Left lung (tissue), 14 donors: ENCODE measurements at places on chromosomes 3 and 15.

DNA sequence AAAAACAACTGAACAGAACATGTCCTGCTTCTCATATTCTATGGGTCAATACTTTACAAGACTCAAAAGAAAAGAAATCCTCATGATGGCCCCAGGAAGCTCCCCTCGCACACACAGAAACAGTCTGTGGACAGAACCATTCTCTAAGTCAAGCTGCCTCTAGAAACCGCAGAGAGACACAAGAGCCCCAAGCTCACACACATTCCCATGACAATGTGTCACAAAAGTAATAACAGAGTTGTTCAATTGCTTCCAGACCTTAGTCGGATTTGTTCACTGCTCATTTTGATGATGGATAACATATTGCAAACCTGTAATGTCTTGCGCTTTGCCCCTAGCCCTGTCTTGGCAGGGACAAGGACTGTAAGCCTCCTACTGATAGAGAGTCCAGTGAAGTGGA, 60.9 kb downstream of the UMPS start:
- H3K4me1 ChIP-seq = peaks cover 18% of the 10 kb centered on the region
- no peak overlapping the region for H3K27ac ChIP-seq
- no peaks in the 10 kb centered on the region for H3K27me3 ChIP-seq
- no peak overlapping the region for H3K4me3 ChIP-seq
- no peak for DNase-seq

DNA sequence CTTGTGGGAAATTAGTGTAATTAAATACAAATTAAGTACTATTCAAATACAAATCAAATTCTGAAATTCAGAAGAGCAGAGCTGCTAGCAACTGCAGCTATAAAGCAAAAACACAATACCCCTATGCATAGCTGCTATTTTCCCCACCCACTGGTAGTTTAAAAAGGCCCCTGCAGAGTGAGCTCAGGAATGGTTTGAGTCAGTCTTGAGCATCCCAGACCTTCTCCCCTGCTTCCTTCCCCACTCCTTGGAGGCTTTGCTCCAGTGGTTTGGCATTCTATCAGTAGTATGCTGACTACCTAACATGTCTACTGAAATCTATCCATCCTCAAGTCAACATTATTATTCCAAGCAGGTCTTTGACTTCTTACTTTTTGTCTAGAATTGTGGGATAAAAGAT, 53.0 kb downstream of the EFHB start:
- no peaks in the 10 kb centered on the region for H3K36me3 ChIP-seq
- DNase-seq = no peak
- no peak overlapping the region for H3K27ac ChIP-seq
- H3K27me3 ChIP-seq = no peaks in the 10 kb centered on the region
- no peak overlapping the region for H3K4me3 ChIP-seq
- peaks cover 10% of the 10 kb centered on the region for H3K4me1 ChIP-seq

- no peaks in the 10 kb centered on the region for H3K36me3 ChIP-seq
- no peaks in the 10 kb centered on the region for H3K27me3 ChIP-seq
- no peaks in the 10 kb centered on the region for H3K4me1 ChIP-seq
- no peak for DNase-seq
- H3K27ac ChIP-seq = no peak overlapping the region
These were observed 353.3 kb upstream of the ARHGEF26 start for GRCh38 chr3:153767601-153768560.

GRCh38 chr15:93801206-93801605, 430.2 kb upstream of the MCTP2 start:
- no peak for DNase-seq
- H3K27ac ChIP-seq = no peak overlapping the region
- H3K27me3 ChIP-seq = no peaks in the 10 kb centered on the region
- H3K36me3 ChIP-seq = no peaks in the 10 kb centered on the region

DNA sequence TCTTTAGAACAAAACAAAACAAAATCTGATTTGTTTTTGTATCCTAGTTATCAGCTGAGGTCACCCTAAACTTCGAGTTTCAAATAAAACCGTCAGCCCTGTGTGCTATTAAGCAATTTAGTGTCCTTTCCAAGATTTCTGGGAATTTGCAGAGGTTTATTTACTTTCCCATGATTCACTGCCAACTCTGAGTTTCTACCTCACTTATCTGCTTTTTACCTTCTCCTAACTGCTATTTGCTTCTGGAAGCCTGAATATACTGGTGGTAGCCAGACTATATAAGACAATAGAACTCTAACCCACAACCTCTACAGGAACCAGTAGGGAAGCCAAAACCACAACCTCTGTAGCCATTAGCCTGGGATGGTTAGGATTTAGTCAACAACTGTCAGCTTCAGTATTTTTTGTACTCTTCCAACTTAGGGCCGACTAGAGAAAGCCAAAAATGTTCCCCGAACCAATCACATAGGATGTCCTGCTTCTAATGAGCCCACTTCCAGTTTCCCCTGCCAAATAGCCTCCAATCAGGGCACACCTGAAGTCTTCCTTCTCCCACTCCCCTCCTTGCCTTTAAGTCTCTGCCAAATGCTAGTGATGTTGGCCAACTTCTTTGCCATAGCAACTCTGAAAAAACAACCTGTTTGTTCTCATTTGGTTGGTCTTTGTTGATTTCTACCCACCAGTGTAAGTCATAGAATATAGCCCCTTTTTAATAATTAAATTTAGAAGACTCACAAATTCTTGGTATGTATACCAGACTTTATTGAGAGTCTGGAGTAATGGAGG, 273.1 kb downstream of the ULK4 start:
- no peak overlapping the region for H3K4me3 ChIP-seq
- H3K27me3 ChIP-seq = no peaks in the 10 kb centered on the region
- peak overlapping the region; percentile 46 for H3K27ac ChIP-seq
- H3K4me1 ChIP-seq = no peaks in the 10 kb centered on the region

GRCh38 chr3:65483480-65483879, 555.2 kb downstream of the MAGI1 start:
- H3K36me3 ChIP-seq = no peaks in the 10 kb centered on the region
- H3K4me3 ChIP-seq = no peak overlapping the region
- no peaks in the 10 kb centered on the region for H3K27me3 ChIP-seq
- H3K4me1 ChIP-seq = peaks cover 18% of the 10 kb centered on the region
- H3K27ac ChIP-seq = no peak overlapping the region

DNA sequence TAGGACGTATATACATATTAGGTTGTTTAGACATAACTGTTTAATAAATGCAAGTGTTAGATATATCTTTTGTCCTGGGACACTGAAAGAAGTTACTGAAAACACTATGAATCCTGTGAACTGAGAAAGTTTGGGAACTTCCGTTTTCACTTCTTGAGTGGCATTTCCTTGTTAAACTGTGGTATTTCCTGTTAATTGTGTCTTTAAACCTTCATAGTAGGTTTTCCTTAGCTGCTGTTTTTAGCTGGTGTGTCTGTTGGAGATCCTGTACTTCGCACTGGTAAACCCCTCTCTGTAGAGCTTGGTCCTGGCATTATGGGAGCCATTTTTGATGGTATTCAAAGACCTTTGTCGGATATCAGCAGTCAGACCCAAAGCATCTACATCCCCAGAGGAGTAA, 37.1 kb downstream of the ATP6V1A start:
- no peak overlapping the region for H3K4me3 ChIP-seq
- H3K36me3 ChIP-seq = no peaks in the 10 kb centered on the region
- no peaks in the 10 kb centered on the region for H3K4me1 ChIP-seq
- no peak for DNase-seq
- peak overlapping the region; percentile 49 for H3K27ac ChIP-seq
- H3K27me3 ChIP-seq = no peaks in the 10 kb centered on the region

- H3K4me1 ChIP-seq = no peaks in the 10 kb centered on the region
- H3K27me3 ChIP-seq = no peaks in the 10 kb centered on the region
- H3K4me3 ChIP-seq = no peak overlapping the region
- peak overlapping the region; percentile 79 for H3K27ac ChIP-seq
These were observed 23.5 kb upstream of the TNFSF10 start for GRCh38 chr3:172546628-172547214.

GRCh38 chr3:4531478-4532025, 38.4 kb downstream of the ITPR1 start:
- no peaks in the 10 kb centered on the region for H3K36me3 ChIP-seq
- no peak overlapping the region for H3K4me3 ChIP-seq
- H3K27me3 ChIP-seq = no peaks in the 10 kb centered on the region
- H3K4me1 ChIP-seq = peaks cover 64% of the 10 kb centered on the region
- no peak overlapping the region for H3K27ac ChIP-seq

DNA sequence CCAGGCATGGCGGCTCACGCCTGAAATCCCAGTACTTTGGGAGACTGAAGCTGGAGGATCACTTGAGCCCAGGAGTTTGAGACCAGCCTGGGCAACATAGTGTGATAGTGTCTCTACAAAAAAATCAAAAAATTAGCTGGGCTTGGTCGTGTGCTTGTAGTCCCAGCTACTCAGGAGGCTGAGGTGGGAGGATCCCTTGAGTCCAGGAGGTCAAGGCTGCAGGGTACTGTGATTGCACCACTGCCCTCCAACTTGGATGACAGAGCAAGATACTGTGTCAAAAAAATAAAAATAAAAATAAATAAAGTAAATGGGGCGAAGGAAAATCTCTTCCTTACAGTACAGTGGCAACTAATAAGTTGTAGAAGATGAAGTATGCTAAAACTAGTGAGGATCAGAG, 29.6 kb downstream of the LSM3 start:
- H3K4me3 ChIP-seq = no peak overlapping the region
- no peak for DNase-seq
- no peak overlapping the region for H3K27ac ChIP-seq
- no peaks in the 10 kb centered on the region for H3K36me3 ChIP-seq

DNA sequence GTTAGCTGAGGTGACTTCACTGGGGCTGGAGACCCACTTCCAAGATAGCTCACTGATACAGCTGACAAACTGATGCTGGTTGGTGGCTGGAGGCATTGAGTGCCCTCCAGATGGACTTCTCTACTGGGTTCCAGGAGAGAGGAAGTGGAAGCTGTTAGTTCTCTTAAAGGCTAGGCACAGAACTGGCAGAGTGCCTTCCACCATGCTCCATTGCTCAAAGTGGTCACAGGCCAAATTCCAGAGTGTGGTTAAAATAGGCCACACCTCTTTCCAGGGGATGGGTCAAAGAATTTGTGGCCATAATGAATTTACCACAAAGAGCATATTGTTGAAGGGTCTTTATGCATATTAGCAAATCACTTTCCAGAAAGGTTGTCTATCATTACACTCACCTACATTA, 74.2 kb downstream of the NMD3 start:
- no peaks in the 10 kb centered on the region for H3K36me3 ChIP-seq
- H3K27me3 ChIP-seq = no peaks in the 10 kb centered on the region
- no peaks in the 10 kb centered on the region for H3K4me1 ChIP-seq

GRCh38 chr3:181637456-181637855, 74.3 kb upstream of the SOX2 start:
- no peaks in the 10 kb centered on the region for H3K27me3 ChIP-seq
- no peaks in the 10 kb centered on the region for H3K4me1 ChIP-seq
- no peak for DNase-seq
- no peak overlapping the region for H3K4me3 ChIP-seq
- H3K27ac ChIP-seq = no peak overlapping the region

GRCh38 chr3:22587446-22587845, 615.7 kb upstream of the UBE2E2 start:
- no peak for DNase-seq
- no peak overlapping the region for H3K4me3 ChIP-seq
- H3K27ac ChIP-seq = no peak overlapping the region
- H3K4me1 ChIP-seq = no peaks in the 10 kb centered on the region
- no peaks in the 10 kb centered on the region for H3K36me3 ChIP-seq
- no peaks in the 10 kb centered on the region for H3K27me3 ChIP-seq

GRCh38 chr3:10845839-10846656, 30.0 kb downstream of the SLC6A11 start:
- no peaks in the 10 kb centered on the region for H3K4me1 ChIP-seq
- H3K27me3 ChIP-seq = peaks cover 5% of the 10 kb centered on the region
- H3K27ac ChIP-seq = no peak overlapping the region
- H3K4me3 ChIP-seq = no peak overlapping the region
- DNase-seq = peak; percentile 62
- H3K36me3 ChIP-seq = no peaks in the 10 kb centered on the region

DNA sequence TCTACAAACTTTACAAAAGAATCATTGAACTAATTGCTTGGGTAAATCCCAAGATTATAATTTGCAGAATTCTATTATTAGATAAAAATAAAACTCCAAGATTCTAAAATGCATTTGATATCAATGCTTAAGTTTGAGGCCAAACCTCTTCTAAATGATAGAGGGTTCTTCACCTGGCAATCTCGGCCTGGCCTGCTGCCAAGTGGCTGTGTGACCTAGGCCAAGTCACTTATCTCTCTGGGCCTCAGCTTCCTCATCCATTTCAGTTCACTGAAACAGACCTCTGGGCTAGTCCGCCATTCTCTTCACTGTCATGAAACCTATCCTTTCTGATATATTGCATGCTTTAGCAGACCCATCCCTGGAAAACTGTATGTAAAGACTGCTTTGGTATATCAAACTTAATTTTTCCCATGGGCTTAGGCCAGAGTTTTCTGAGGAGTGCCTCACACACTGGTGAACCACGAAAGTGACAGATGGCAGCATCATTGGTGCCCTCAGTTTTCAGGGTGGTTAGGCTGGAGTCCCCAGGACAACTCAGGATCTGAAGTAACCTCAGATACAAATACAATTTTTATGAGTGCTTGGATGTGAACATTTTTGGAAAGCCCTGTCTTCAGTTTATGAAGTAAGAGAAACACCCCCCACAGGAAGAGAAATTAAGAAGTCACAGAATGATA, 21.8 kb downstream of the NUDT16 start:
- H3K4me1 ChIP-seq = no peaks in the 10 kb centered on the region
- H3K27me3 ChIP-seq = no peaks in the 10 kb centered on the region
- H3K36me3 ChIP-seq = no peaks in the 10 kb centered on the region
- no peak for DNase-seq

- H3K4me1 ChIP-seq = peaks cover 84% of the 10 kb centered on the region
- peaks cover 2% of the 10 kb centered on the region for H3K36me3 ChIP-seq
- H3K4me3 ChIP-seq = peak overlapping the region; percentile 71
- H3K27ac ChIP-seq = peak overlapping the region; percentile 96
- DNase-seq = no peak
- no peaks in the 10 kb centered on the region for H3K27me3 ChIP-seq
These were observed 563 bp downstream of the ARL6IP5 start for GRCh38 chr3:69085168-69085832.

- H3K4me3 ChIP-seq = no peak overlapping the region
- no peaks in the 10 kb centered on the region for H3K27me3 ChIP-seq
These were observed 22.3 kb upstream of the GNB4 start for GRCh38 chr3:179473565-179473964.

DNA sequence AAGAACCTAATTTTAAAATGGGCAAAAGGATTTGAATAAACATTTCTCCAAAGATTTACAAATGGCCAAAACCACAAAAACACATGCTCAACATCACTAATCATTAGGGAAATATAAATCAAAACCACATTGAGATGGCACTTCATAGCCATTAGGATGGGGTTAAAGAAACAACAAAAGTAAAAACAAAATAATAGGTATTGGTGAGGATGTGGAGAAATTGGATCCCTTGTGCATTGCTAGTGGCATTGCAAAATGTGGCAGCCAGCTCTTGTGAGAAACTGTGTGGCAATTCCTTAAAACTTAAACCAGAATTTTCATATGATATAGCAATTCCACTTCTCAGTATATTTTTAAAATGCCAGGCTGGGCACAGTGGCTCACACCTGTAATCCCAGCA, 126.5 kb downstream of the STT3B start:
- no peak overlapping the region for H3K27ac ChIP-seq
- DNase-seq = no peak
- no peaks in the 10 kb centered on the region for H3K27me3 ChIP-seq
- H3K4me3 ChIP-seq = no peak overlapping the region
- no peaks in the 10 kb centered on the region for H3K4me1 ChIP-seq
